Naive thymus-derived CD8-positive, alpha-beta T cell (primary cell): ENCODE measurements at places on chromosomes 11 and 22. TPM values are rescaled to one million over a fixed set of nuclear protein-coding genes. Genes with fewer than 3 reads are reported as not detected.

SEC14L6 gene
- total RNA-seq, result not detected

FXYD2 gene
- 14.4 TPM for total RNA-seq

DNA sequence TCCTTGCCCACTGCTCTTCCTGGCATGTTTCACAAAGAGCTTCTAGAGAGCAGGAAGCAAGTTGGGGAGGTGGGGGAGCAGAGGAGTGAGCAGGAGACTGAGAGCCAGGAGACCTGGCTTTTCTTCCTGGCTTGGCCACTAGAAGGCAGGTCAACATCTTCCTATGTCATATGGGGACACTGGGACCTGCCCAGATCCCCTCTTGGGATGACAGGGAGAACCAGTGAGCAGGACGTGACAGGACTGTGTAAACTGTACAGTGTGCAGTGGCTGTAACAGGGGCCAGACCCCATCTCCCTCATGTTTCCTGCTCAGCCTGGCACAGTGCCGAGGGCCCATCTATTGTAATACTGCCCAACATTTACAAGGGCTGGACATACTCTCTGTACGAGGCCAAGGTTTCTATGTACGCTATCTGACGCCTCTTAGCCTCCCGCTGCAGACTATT is 29.4 kb downstream of the GDPD5 start:
- no peak for DNase-seq

DNA sequence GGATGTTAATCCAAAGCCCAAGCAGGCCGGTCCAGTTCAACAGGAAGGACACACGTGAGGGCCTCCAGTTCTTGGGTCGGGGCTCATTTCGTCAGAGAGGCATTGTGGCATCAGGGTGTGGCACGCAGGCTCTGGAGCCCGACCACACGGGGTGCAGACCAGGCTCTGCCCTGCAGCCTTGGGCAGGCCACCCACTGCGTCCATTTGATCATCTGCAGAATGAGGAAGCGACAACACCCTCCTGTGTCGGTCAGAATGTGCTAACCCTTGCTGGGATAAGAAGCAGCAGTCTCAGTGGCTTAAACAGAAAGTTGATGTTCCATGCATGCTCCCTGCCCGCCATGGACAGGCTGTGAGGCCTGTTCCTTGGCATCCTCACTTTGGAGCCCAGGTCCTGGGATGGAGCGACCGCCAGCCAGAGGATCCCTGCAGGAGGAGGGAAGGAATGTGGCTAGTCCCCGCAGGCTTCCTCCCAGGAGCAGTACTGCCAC is 10.8 kb downstream of the RIBC2 start:
- DNase-seq, result no peak

DNA sequence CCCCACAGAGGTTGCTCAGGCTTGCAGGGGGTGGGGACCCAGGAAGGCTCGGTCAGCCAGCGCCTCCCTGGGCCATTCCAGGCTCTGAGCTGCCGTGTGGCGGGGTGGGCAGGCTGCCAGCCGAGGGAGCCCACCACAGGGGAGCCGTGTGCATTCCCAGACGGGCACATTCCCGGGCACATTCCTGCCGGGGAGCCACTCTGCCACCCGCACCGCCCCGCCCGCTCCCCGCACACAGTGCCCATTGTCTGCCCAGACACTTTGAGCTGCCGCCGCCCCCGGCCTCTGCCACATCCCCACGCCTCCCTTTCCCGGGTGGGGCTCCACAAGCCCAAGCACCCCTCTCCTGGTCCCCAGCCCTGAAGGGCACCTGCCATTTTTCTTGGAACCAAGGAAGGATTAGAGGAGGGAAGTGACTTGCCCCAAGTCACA is 27.4 kb downstream of the RPL3 start:
- DNase-seq, result no peak

- DNase-seq, result no peak
These were observed 44.5 kb downstream of the SYN3 start for GRCh38 chr22:33013531-33014162.

DNA sequence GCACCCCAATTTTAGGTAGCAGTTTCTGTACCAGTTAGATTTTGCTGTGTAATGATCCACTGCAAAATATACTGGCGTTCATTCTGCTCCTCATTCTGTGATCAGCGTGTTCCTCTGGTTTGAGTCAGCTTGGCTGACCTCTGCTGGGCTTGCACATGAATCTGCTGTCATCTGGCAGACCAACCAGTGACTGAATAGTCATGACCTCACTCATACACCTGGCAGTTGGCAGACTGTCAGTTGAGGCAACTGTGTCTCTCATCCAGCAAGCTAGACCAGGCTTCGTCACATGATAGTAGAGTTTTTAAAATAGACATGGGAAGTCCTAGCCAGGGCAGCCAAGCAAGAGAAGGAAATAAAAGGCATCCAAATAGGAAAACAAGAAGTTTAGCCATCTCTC is 316.3 kb upstream of the LARGE1 start:
- DNase-seq, result no peak

- DNase-seq, result no peak
These were observed 50.4 kb downstream of the DENND5A start for GRCh38 chr11:9214765-9215164.

DNA sequence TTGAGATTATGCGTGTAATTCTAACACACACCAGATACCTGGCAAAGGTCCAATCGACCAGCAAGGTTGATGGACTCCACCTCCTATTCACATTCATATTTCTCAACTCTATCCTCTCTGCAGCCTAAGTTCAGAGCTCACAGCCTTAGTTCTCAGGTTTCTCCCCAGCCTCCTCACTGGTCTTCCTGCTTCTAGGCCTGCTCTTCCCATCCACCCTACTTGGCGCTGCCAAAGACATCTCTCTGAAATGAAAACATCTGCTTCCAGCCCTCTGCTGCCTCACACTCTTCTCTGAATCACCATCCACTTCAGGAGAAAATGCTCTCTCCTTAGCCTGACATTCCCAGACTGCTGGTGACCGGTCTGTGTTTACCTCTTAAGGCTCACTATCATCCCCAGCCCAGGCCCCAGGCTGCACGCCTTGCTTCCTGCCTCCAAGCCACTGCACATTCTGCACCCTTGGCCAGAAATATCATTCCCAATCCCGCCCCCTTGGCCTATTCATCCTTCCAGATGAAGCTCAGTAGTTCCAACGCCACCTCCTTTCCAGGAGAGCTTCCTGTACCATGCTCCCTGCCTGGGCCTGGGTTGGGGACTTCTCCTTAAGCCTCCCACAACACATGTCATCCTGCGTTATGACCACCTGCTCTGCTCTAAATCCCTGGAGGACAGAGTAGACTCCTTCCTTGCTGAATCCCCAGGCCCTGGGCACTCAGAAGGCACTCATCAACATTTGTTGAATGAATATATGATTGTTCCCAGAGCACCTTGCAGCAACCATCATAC is 3.5 kb downstream of the ARRB1 start:
- no peak for DNase-seq

- peak; percentile 58 for DNase-seq
These were observed 414.3 kb downstream of the TBC1D22A start for GRCh38 chr22:47176573-47177333.
